ENCODE measurements at places on chromosomes 1 and 21.

- no peak for DNase-seq
Measured at GRCh38 chr1:152924191-152924590, 15.8 kb downstream of the IVL start.

- no peak for DNase-seq
Measured at GRCh38 chr1:103274886-103275285, 166.6 kb upstream of the COL11A1 start.

DNA sequence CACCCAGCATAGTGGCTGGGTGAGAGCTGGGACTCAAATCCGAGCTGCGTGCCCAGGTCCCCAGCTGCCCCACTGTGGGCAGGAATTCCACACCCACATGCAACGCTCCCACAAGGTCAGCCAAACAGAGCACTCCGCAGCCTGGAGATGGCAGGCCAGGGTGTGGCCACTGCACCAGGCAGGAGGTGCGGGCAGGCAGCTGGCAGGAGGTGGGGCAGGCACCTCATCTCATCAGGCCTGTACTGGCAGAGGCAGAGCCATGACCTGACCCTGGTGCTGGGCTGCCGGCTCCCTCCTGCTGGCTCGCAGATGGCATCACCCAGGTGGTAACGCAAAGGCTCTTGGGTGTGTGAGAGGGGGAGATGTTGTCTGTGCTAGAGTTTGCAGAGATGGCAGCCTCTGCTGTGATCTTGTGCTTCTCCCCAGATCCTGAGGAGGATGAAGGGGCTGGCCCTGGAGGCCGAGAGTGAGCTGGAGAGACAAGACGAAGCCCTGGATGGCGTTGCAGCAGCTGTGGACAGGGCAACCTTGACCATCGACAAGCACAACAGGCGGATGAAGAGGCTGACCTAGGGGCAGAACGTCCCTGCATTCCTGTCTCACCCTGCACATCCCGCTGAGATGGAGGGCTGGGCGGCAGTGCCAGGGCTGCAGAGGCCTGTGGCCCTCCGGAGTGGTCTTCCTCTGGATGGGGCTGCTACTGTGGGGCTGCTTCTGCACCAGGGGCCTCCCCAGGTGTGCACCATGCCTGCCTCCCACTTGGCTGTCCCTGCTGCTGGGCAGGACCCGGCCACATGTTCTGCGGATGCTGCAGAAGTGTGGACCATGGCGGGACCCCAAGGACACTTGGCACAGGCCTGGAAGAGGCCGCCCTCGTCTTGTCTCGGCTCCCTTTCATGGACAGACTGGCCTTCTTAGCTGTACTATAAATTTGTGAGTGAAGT, 35.1 kb upstream of the PRSS38 start:
- no peak for DNase-seq

GRCh38 chr1:74748960-74749359, 16.0 kb downstream of the TYW3 start:
- DNase-seq: no peak

DNA sequence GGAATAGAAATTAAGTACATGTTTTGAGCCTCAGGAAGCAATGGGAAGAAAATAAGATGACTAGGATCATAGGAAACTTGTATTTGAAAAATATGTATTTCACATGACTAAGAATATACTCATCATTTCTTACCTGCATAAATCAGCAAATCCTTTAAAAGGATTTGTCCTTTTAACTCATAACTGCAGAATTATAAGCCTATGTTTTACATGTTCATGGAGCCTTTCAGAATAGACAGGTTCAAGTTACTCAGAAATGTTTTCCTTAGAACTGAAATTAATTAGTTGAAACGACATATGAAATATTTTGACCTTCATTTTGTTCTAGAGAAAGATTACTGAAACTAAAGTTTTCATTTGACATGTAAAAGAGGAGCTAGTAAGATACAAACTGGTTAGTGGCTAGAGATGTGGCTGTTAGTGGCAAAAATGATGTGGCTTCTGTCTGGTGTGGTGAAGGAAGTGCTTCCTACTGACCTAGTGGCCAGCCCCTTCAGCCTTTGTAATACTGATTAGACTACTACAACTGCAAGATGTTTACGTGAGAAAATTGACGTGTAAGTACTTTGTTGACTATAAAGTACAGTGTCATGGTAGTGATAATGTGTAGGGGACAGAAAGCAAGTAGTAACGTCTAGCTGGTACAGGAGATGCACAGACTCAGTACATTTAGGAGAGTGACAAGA, 54.7 kb downstream of the PACC1 start:
- DNase-seq: no peak

- DNase-seq: no peak
Measured at GRCh38 chr1:8733484-8733883, 84.0 kb downstream of the RERE start.

DNA sequence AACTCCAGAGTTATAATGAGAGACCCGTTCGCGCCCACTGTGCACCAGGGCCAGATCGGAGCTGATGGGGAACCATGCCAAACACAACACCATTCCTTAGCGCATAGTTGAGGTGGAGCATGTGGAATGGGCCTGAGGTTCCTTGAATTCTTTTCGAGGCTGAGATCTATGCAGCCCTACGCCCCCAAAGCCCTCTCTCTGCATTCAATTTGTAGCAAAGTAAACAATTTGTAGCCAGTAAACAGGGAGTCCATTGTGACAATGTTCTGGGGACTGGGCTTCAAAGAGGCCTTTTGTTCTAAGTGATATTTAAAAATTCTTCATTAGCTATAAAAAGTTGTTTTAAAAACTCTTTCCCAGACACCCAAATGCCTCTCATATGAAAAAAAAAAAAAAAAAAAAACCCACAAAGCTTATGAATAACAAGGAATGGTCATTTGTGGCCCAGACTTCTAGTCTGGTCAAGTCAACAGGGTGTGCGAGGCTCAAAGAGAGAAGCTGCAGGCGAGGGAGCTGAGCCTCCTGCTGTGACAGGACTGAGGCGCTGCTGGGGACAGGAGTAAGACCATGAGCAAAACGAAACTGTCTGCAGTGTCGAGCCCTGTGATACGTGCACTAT, 30.6 kb upstream of the KCNE2 start:
- DNase-seq: no peak

DNA sequence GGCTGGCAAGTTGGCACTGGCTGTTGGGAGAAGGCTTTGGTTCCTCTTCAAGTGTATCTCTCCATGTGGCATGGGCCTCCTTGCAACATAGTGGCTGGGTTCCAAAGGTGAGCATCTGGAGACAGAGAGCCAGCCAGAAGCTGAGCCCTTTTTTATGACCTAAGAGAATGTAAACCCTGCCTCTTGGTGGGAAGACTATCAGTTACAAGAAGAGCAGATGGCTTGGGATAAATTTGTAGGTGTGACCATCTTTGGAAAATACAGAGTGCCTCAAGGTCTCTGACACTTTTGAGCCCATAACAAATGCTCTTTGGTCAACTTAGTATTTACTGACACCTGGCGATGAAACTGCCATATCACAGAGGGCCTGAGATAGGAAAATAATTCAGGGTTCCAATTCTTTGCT, 31.4 kb upstream of the PRELP start:
- no peak for DNase-seq

DNA sequence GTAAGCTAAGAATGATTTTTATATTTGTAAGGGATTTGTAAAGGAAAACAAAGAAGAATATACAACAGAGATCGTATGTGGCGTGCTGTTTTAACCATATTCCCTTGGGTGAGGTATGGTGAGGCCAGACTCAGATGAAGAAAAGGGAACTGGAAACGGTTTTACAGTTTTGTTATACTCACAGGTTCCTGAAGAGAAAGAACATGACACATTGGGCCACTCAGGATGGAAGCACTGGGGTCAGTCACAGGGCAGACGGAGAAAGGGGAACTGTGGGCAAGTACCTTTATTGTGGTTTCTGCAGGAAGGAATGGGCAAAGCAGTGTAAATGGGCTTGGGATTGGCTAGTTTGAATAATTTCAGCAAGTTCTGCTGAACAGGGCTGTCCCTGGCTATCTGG, 177.4 kb downstream of the LBR start:
- peak; percentile 26 for DNase-seq

GRCh38 chr1:170640581-170640980, 23.4 kb upstream of the PRRX1 start:
- DNase-seq: peak; percentile 60

DNA sequence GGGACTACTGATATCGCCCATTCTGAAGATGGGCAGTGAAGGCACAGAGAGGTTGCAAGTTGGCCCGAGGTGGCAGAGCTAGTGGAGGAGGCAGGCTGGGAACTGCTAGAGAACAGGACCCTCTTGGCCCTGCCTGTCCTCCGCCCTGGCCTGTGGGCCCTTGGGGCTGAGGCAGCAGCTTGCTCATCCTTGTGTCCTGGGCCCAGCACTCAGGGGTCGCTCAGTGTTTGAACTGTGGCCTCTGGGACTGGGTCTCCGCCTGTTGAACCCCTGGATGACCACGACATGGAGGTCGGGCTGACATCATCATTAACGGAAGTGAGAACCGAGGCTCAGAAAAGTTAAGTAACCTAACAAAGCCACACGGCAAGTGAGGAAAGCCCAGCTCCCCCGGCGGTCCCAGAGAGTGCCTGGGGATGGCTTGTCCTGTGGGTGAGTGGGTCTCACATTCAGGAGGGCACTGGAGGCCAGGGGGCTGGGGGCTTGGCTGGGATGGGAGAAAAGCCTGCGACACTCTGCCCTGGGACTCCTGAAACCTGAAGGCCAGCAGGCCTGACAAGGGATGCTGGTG, 23.0 kb upstream of the DDOST start:
- DNase-seq: no peak

GRCh38 chr1:102790997-102791396, 317.3 kb downstream of the COL11A1 start:
- DNase-seq: peak; percentile 20

- DNase-seq: no peak
Measured at GRCh38 chr1:36034692-36035091, 49.2 kb upstream of the TEKT2 start.

DNA sequence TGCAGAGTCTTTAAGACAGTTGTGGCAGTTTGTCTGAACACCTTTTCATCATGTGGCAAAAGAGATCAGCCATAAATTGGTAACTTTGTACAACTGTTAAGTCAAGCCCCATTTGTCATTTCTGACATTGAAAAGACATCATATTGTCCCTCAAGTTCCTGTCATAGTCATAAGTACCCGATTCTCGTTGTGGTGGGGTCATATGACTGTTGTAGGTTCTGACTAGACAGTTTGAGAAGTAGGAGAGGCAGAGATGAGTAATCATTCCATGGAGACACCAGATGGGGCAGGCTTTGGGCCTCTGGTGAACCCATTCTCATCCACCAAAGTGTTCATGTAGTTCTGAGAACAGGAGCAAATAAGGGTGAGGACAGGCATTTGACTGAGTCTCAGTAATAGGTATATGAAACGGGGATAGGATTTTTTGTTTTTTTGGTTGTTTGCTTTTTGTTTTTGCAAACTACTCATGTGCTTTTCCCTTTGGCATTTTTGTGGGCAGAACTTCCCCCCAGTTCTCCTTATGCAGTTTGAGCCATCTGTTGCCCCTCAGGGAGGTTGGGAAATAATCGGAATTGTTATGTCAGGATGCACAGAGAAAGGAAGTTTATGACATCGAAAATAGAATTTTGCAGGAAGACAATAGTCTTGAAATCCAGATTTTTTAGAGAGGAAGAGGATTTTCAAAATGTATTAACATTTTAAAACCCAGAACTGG, 86.9 kb upstream of the KCNE2 start:
- no peak for DNase-seq

GRCh38 chr1:146021050-146021445, 487 bp downstream of the HJV start:
- no peak for DNase-seq

DNA sequence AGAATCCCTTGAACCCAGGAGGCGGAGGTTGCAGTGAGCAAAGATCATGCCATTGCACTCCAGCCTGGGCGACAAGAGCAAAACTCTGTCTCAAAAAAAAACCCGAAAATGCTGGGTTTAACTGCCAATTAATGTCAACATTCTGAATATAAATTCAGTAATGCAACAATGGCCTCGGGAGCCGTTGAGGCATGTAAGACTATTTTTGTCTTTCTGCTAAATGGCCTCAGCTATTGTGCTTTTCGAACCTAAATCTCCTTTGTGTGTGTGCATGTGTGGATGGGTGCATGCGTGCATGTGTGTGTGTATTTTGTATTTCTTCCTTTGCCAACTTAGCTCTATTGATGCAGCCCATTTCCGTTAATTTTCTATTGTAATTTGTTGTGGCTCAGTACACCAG, 31.6 kb downstream of the CLIC4 start:
- DNase-seq: no peak

DNA sequence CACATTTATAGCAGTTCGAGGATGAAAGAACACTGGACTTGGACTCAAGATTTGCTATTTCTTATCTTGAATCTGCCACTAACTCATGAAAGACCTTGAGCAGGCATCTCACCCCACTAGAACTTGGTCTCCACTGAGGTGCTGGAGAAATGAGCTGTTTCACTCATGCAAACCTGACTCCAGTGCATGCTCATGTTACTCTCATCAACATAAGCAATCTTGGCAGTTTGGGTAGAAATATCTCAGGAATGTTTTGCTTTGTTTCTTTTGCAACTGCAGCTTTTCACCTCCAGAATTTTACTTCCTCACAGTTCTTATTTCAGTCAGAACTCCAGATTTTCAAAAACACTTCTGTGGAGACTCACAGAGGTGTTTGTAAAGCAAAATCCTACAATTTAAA, 46.2 kb upstream of the DAB1 start:
- no peak for DNase-seq

GRCh38 chr1:193417403-193417802, 231.0 kb upstream of the B3GALT2 start:
- no peak for DNase-seq

DNA sequence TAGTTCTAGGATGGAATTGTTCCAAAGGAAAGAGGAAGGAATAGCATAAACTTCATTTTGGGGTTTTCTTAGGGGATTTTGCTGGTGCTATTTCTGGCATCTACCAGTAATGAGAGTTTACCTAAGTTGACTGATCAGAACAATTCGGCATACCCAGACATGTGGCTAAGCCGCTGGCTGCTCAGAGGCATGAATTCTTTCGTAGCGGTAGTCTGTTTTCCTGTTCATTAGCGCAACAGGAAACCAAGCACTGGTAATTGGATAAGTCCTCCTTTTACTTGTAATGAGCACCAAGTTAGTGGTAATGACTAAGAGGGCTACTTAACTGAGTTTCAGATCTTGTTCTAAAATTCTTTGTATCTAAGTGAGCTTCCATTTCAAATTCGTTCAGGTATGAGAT, 38.6 kb downstream of the C21orf91 start:
- DNase-seq: no peak

- peak; percentile 67 for DNase-seq
Measured at GRCh38 chr1:76330991-76331603, 256.6 kb downstream of the ST6GALNAC3 start.

GRCh38 chr1:208254376-208254775, 10.2 kb upstream of the PLXNA2 start:
- DNase-seq: no peak

DNA sequence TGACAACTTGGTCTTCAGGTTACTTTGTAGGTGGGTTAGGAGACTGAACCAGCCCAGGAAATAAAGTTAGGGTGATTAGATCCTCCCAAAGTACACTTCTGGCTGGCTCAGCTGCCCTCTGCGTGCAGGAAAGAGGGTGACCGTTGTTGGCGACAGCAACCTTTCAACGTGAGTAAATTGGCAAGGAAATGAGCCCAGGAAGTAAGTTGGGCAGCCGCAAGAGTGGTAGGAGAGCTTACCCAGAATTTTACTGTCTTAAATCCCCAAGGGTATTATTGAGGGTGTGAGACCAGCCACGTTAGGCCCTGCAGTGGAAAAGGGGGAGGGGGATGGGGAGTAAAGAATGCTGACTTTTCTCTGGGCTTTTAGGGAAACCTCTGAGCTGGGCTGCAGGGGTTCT, 1.6 kb downstream of the TENT5C start:
- peak; percentile 13 for DNase-seq

Measured in NAMALWA (cell line).